ENCODE measurements at places on chromosomes 7 and 10.

DNA sequence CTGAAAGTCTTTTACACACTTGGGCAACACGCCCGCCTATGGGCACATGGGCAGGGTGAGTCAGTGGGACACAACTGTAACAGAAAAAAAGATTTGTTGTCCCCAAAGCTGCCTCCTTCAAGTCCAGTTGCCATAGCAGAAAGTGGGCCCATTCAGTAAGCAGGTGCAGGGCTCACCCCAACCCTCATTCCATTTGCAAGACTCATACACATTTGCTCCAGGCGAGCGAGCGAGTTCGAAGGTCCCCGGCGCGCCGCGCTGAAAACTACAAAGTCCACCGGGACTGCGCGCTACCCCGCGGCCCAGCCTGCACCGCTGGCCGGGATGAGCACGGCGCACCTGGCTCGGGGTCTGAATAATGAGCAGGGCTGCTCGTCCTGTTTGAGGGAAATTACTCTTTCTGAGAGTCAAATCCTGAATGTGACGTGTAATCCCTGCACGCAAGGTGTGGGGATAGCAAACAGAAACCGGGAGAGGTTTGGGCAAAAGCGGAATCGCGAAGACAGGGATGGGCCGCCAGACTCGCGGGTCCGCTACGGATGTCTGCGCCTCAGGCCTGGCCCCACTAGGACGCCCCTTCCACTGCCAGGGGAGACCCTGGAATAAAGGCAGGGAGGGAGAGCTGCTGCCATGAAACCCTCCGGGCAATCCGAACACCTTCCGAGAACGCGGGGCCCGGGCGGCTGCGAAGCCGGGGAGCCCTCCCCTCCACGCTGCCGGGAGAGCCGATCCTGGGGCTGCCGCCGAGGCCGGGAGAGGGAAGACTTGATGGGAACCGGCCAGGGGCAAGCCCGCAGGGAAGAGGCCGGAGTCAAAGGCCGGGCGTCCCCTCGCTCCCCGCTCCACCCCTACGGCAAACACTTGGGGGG, 982 bp downstream of the COBL start:
- DNase-seq = no peak

DNA sequence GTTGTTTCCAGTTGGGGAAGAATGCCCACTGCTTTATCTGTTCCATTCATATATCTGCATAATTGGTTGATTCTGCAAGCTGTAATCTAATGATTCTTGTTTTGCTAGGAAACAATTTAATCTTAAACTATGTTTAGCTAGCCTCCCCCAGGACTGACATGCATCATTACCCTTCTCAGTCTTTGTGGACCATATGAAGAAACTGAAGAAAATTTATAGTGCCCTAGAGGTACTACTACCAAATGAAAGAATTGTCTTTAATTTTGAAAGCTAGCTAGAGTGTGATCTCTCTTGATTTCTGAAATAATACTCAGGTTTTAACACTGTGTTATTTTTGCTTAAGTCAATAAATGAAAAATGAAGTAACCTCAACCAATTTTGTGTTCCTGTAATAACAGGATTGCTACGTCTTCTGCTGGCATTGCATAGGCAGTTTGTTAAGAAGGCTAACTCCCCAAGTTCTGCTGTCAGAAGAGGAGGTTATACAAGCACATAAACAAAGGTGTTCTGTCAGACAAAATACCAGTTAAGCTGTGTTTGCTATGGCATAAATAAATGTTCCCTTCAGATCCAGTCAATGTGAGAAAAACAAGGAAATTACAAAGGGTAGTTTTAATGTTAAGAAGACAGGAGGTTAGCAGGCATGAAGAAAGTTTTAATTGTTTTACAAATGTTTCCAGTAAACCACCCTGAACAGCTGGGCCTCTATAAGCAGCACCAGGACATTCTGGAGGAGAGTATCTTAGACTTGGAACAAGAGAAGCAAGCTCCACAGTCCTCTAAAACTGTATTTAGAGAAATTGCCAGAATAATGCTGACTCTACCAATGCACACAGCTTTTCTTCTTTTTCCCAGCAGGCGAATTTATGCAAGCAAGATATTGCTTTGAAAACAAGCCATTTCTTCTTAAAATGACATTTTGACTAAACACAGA, 90.3 kb upstream of the CTTNBP2 start:
- DNase-seq = no peak

DNA sequence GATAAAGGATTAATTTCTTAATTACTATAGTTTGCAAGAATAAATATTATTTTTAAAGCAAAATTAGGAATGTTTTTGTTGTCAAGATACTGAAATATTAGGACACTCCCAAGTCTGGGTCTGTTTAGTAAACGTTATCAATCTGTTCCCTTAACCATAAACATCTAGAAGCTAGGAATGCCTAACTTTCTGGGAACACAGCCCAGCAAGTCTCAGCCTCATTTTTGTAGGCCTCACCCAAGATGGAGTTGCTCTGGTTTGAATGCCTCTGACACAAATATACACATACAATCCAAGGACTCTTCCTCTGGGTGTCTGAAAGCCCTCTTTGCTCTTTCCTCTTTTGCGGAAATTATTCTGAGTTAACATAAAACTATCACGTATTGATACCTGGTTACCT, 487.4 kb upstream of the CELF2 start:
- DNase-seq = peak; percentile 21

DNA sequence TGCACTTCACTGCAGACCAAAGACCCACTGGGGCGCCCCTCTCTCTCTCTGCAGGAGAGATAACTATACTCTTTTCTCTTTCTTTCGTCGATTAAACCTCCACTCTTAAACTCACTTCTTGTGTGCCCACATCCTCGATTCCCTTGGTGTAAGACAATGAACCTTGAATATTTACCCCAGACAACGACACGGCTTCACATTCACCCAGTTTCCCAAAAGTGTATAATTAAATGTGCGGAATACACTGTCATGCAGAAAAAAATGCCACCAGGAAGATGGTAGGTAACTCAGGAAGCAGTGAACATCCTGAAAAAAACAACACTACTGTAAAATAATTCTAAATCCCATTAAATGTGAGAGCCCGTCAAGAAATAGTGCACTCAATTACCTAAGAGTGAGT, 882.2 kb downstream of the TYW1 start:
- no peak for DNase-seq

GRCh38 chr10:130215151-130215930, 79.2 kb downstream of the GLRX3 start:
- DNase-seq = no peak

DNA sequence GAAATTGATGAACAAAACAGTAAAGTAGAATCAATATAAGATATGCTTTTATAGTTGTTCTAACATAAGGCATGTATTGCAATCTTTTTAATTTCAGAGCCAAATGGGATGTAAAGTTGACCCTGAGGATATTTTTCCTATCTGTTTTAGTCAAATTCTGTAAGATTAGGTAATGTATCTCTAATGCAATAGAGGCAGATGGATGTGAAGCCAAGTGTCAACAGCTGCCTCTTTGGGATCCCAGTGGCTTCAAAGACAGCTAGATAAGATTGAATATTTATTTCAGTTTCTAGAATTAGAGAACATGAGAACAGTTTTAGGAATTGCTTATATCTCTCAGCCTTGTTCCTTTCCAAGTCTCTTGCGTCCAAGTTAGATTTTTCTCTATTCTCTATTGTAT, 208.3 kb downstream of the DNAJB9 start:
- DNase-seq = no peak

GRCh38 chr7:103349805-103350204, 2.4 kb downstream of the PSMC2 start:
- DNase-seq = no peak

- DNase-seq = no peak
Observed at GRCh38 chr10:102163342-102163989, 11.3 kb downstream of the NOLC1 start.

Measured in IMR-90 (cell line).